ENCODE measurements at places on chromosomes 2 and 18. TPM values are rescaled to one million over a fixed set of nuclear protein-coding genes. Genes with fewer than 3 reads are reported as not detected.

Gene CD8B2
- total RNA-seq, result not detected

Gene SULT6B1
- total RNA-seq, result not detected

- H3K27me3 ChIP-seq, result no peaks in the 10 kb centered on the region
- peaks cover 2% of the 10 kb centered on the region for H3K36me3 ChIP-seq
- peaks cover 58% of the 10 kb centered on the region for H3K4me1 ChIP-seq
- DNase-seq, result no peak
- H3K27ac ChIP-seq, result no peak overlapping the region
Observed at GRCh38 chr2:233708942-233709341, 3.8 kb upstream of the UGT1A5 start.

DNA sequence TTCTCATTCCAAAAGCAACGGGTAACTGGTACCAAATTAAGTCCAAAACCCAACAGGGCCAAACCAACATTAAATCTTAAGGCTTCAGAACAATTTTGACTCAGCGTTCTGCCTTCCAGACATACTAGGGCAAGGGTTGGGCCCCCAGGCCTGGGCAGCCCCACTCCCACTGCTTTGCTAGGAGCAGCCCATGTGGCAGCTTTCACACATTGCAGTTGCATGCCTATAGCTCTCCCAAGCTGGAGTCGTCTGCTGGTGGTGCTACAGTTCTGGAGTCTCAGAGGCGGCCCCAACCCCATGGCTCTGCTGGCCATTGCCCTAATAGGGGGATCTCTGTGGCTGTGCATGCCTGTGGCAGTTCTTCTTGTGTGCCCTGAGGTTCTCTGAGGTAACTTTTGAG, 37.6 kb upstream of the CD226 start:
- no peaks in the 10 kb centered on the region for H3K27me3 ChIP-seq
- peaks cover 15% of the 10 kb centered on the region for H3K36me3 ChIP-seq
- H3K27ac ChIP-seq, result no peak overlapping the region
- no peak for DNase-seq
- peaks cover 3% of the 10 kb centered on the region for H3K4me1 ChIP-seq

- H3K27me3 ChIP-seq, result peaks cover 28% of the 10 kb centered on the region
- H3K36me3 ChIP-seq, result no peaks in the 10 kb centered on the region
- H3K4me3 ChIP-seq, result no peak overlapping the region
Observed at GRCh38 chr2:8276026-8276425, 405.8 kb upstream of the ID2 start.

DNA sequence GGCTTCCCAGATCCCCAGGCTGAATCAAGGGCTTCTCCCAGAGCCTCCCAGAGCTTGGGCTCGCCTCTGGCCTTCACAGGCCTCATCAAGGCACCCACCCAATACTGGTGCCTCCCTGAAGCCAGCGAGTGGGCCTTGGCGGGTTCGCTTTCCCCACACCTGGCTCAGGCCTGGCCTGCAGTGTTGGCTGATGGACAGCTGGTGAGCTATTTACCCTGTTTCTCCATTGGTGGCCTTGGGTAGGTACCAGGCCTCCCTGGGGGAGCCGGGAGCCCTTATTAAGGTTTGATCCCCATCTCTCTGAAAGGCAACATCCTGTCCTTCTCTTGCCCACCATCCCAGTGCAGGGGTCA, 18.2 kb upstream of the DUSP2 start:
- H3K4me1 ChIP-seq, result peaks cover 17% of the 10 kb centered on the region
- peaks cover 6% of the 10 kb centered on the region for H3K27me3 ChIP-seq
- H3K4me3 ChIP-seq, result no peak overlapping the region
- no peaks in the 10 kb centered on the region for H3K36me3 ChIP-seq

Gene ALKAL2
- total RNA-seq, result 164 TPM

- H3K4me3 ChIP-seq, result no peak overlapping the region
- H3K27me3 ChIP-seq, result no peaks in the 10 kb centered on the region
- DNase-seq, result no peak
Observed at GRCh38 chr2:210481601-210482175, 5.1 kb upstream of the LANCL1 start.

Gene OTX1
- total RNA-seq, result not detected

DNA sequence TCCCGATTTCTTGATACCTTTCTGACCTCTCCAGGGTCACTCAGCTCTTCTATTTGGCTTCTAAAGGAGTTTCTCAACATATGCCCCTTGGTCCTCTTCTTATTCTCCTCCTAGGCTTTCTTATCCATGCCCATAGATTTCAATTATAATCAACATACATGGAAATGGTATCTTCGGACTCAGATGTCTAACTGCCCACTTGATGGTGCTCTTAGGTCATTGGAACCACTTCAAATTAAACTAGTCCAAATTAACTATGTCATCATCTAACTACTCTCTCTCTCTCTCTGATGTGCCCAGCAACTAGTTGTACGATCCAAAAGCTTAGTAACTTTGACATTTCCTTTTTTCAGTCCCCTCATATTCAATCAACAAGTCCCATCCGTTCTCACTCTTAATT, 43.2 kb upstream of the GPR75 start:
- no peak overlapping the region for H3K4me3 ChIP-seq
- H3K4me1 ChIP-seq, result no peaks in the 10 kb centered on the region
- no peak overlapping the region for H3K27ac ChIP-seq
- DNase-seq, result no peak
- peaks cover 40% of the 10 kb centered on the region for H3K36me3 ChIP-seq
- H3K27me3 ChIP-seq, result no peaks in the 10 kb centered on the region

DNA sequence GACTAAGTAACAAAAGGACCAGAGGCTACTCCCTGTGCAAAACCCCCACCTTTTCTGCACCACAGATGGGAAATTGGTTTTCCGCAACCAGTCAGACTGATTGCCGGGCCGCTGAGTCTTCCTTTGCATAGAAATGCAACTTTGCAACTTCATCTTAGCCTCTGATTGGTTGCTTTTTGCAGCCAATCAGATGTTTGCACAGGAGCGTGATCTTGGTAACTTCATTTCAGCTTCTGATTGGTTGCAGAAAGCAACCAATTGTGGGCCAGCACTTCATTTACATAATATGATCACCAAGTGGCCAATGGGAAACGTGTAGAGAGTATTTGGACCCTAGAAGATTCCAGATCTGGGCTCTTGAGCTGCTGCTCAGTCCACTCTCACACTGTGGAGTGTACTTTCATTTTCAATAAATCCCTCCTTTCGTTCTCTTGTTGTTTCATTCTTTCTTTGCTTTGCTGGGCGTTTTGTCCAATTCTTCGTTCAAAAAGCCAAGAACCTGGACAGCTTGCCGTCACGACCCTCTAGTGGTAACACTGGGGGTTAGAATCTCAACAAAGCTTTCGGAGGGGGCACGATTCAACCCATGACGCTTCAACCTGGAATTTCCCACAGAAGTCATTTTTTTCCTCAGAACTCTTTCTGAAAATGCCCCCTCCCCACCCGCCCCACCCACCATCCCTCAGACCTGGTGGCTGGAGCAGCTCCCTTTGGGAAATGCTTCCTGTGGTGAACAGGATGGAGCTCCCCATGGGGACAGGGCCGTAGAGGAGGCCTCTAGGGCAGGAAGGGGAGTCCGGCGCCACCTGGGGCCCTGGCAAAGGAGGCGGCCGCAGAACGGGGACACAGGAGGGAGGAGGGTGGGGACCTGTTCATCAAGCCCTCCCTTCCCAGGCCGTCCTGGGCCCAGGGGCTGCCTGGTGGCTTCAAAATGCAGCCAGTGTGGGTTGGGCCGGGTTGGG, 31.8 kb upstream of the KCNF1 start:
- no peak overlapping the region for H3K4me3 ChIP-seq
- H3K4me1 ChIP-seq, result peaks cover 11% of the 10 kb centered on the region
- H3K27ac ChIP-seq, result no peak overlapping the region
- no peak for DNase-seq
- H3K27me3 ChIP-seq, result no peaks in the 10 kb centered on the region

Gene CSRNP3
- total RNA-seq, result 3.7 TPM

Gene UGT1A1
- total RNA-seq, result not detected

Gene CTAGE1
- 0.12 TPM for total RNA-seq

DNA sequence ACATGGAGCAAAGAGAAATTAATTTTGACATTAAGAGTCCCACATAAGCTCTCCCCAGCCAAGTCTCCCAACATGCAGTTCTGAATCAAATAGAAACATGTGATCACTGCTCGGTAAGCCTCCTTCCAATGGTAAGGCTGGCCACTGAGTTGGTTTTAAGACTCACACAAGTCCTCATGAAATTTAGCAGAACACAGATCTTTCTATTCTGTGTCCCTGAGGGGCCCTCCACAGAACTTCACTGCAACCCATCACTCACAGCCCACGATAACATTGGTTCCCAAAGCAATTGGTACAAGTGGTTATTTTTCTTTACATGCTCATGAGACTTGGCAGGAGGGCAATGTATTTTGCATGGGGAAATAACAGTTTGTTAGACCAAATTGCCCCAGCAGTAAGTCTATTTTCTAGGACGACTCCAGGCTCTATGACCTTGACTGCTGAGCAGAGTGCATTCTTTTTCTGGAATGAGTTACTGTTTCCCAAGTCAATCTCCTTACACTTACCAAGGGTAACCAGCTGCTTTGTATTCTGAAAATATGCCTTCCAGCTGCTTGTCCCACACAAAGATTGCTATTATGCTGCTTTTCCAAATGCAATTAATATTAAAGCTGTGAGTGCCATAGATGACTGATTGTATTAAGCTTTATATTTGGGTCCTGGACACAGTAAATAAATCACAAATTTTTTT, 142.3 kb upstream of the TANK start:
- no peak overlapping the region for H3K4me3 ChIP-seq
- no peak for DNase-seq
- no peaks in the 10 kb centered on the region for H3K4me1 ChIP-seq

DNA sequence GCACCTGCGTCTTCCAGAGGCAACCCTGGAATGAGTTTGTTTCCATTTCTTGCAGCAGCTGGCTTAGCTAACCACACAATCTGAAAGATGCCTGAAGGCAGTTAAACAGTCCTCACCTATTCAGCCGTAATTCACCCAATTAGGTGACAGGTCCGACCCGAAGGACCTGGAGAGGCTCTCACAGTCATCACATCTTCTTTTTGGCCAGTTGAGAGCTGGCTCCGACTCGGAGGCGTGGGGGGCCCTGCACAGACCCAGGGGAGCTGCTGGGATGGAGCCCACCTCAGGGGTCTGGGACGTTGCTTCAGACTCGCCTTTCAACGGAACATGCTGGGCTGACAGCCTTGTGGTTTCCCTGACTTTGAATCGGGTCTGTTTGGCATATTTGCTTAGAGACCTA, 187.3 kb downstream of the RTP5 start:
- no peak overlapping the region for H3K4me3 ChIP-seq
- peaks cover 56% of the 10 kb centered on the region for H3K27me3 ChIP-seq
- DNase-seq, result peak; percentile 53
- H3K27ac ChIP-seq, result no peak overlapping the region

- peaks cover 30% of the 10 kb centered on the region for H3K36me3 ChIP-seq
- H3K4me1 ChIP-seq, result peaks cover 7% of the 10 kb centered on the region
Observed at GRCh38 chr2:232789082-232789481, 12.7 kb upstream of the KCNJ13 start.

GRCh38 chr2:8003462-8004075, 678.3 kb upstream of the ID2 start:
- H3K27ac ChIP-seq, result peak overlapping the region; percentile 82
- no peak for DNase-seq
- H3K4me3 ChIP-seq, result no peak overlapping the region
- no peaks in the 10 kb centered on the region for H3K27me3 ChIP-seq

DNA sequence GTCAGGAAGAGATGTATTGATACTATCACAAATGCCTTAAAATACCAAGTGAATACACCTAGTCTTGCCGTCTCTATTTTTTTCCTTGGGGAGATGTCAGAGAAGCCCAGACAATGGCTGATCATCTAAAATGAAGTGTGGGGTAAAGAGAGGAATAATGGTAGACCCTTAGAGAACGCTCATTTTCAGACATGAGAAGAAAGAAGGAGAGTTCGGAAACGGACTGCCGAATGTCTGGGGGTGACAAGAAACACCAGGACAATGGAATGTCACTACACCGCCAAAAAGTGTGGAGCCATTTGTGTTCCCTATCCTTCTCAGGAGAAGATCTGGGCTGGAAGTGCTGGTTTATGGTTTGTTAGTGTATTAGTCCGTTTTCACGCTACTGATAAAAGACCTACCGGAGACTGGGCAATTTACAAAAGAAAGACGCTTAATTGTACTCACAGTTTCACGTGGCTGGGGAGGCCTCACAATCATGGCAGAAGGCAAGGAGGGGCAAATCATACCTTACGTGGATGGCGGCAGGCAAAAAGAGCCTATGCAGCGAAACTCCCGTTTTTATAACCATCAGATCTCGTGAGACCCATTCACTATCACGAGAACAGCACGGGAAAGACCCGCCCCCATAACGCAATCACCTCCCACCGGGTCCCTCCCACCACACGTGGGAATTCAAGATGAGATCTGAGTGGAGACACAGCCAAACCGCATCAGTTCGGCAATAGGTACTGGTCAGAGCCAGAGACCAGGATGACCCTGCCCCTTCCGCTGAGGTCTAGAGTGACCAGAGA, 743.7 kb downstream of the GALR1 start:
- no peak for DNase-seq
- H3K27ac ChIP-seq, result no peak overlapping the region
- no peaks in the 10 kb centered on the region for H3K36me3 ChIP-seq
- no peaks in the 10 kb centered on the region for H3K4me1 ChIP-seq
- no peaks in the 10 kb centered on the region for H3K27me3 ChIP-seq

DNA sequence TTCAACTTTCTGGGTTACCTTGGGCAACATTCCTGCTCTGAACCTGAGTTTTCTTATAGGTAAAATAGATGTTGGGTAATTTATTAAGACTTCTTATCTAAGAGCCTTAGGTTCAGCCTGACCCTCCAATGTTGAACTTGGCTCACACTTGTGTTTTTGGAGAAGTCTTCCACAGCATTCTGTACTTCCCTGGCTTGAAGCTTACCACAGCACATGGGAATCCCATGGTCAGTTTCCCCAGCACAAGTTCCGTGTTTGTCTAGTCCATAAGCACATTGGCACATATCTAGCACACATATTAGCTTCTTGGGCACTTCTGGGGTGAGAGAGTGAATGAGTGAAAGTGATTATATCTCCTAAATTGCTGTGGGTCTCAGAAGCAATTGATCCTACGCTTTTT, 782.5 kb upstream of the HS6ST1 start:
- peaks cover 10% of the 10 kb centered on the region for H3K27me3 ChIP-seq
- H3K36me3 ChIP-seq, result no peaks in the 10 kb centered on the region
- no peak overlapping the region for H3K27ac ChIP-seq
- no peak overlapping the region for H3K4me3 ChIP-seq

- peaks cover 2% of the 10 kb centered on the region for H3K27me3 ChIP-seq
- H3K36me3 ChIP-seq, result peaks cover 3% of the 10 kb centered on the region
- no peak overlapping the region for H3K4me3 ChIP-seq
- H3K27ac ChIP-seq, result no peak overlapping the region
- DNase-seq, result no peak
Observed at GRCh38 chr2:74291218-74291544, 52.0 kb downstream of the SLC4A5 start.

- no peak for DNase-seq
- H3K36me3 ChIP-seq, result peaks cover 2% of the 10 kb centered on the region
- no peak overlapping the region for H3K4me3 ChIP-seq
- H3K27me3 ChIP-seq, result peaks cover 2% of the 10 kb centered on the region
- no peak overlapping the region for H3K27ac ChIP-seq
- peaks cover 18% of the 10 kb centered on the region for H3K4me1 ChIP-seq
Observed at GRCh38 chr2:238994876-238995275, 147.0 kb downstream of the TWIST2 start.

Gene NAT8
- not detected for total RNA-seq
